Naive thymus-derived CD4-positive, alpha-beta T cell (primary cell): ENCODE measurements at places on chromosomes 12 and 14. TPM values are rescaled to one million over a fixed set of nuclear protein-coding genes. Genes with fewer than 3 reads are reported as not detected.
A peak's percentile ranks its signal among the peaks of the same experiment; 100 is the strongest.

GPR84 gene
- total RNA-seq = not detected

GRCh38 chr14:35247777-35248475 lies 44.3 kb upstream of the PSMA6 start:
- no peak overlapping the region for H3K4me3 ChIP-seq
- no peaks in the 10 kb centered on the region for H3K36me3 ChIP-seq
- H3K27ac ChIP-seq = no peak overlapping the region
- no peaks in the 10 kb centered on the region for H3K27me3 ChIP-seq
- DNase-seq = no peak

NAV3 gene
- total RNA-seq = not detected

AQP6 gene
- not detected for total RNA-seq

TUBA1A gene
- 98.8 TPM for total RNA-seq

GRCh38 chr12:8577879-8578278 lies 34.8 kb downstream of the AICDA start:
- H3K36me3 ChIP-seq = no peaks in the 10 kb centered on the region
- no peaks in the 10 kb centered on the region for H3K27me3 ChIP-seq
- DNase-seq = no peak
- H3K27ac ChIP-seq = no peak overlapping the region

- no peak overlapping the region for H3K27ac ChIP-seq
- peaks cover 22% of the 10 kb centered on the region for H3K4me1 ChIP-seq
- no peak for DNase-seq
- no peaks in the 10 kb centered on the region for H3K36me3 ChIP-seq
Observed at GRCh38 chr14:105471297-105471821, 3.3 kb upstream of the CRIP2 start.

- H3K4me3 ChIP-seq = no peak overlapping the region
- no peaks in the 10 kb centered on the region for H3K4me1 ChIP-seq
- no peak for DNase-seq
- H3K27me3 ChIP-seq = no peaks in the 10 kb centered on the region
- H3K36me3 ChIP-seq = no peaks in the 10 kb centered on the region
- no peak overlapping the region for H3K27ac ChIP-seq
Observed at GRCh38 chr14:61954306-61954705, 192.1 kb downstream of the SNAPC1 start.

GRCh38 chr12:56361487-56362129 lies 1.0 kb downstream of the APOF start:
- H3K4me3 ChIP-seq = no peak overlapping the region
- no peak for DNase-seq
- H3K4me1 ChIP-seq = peaks cover 17% of the 10 kb centered on the region
- no peaks in the 10 kb centered on the region for H3K27me3 ChIP-seq

DNA sequence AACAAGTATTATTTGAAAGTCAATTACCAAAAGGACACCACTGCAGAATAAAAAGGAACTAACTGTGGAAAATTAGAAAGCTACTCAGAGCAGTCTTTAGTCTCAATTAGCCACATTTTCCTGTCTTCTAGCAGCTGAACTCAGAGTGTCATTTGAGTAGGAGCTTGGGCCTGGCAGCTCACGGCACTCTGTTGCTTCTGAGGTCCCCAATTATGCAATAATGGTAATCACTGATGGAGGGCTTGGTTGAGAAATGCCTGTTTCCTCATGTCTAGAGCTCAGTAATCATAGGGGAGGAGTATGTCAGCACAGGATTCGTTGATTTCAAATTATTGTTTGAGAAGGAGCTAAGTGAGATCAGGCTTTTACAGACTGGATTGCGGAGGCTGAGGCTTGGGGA lies 108.6 kb downstream of the VRK1 start:
- no peak overlapping the region for H3K4me3 ChIP-seq
- DNase-seq = no peak
- no peaks in the 10 kb centered on the region for H3K36me3 ChIP-seq

GSC gene
- total RNA-seq = not detected

DNA sequence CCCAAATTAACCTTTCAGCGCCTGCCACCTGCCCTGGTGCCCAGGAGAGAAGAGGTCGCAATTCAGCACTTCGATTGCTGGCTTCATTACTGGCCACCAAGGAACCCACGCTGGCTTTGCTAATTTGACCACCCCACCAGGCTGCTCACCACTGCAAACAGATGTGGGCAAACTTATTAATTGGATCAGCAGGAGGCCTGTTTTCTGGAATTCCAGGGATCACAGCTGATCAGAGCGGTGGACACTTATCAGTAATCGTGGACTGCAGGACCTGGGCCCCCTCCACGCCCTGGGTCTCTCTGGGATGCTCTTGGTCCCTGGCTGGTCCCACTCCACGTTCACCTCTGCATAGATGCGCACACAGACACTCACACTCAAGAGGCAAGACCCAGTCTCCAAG lies 27.8 kb downstream of the BEGAIN start:
- H3K36me3 ChIP-seq = no peaks in the 10 kb centered on the region
- DNase-seq = no peak
- H3K27ac ChIP-seq = no peak overlapping the region
- no peak overlapping the region for H3K4me3 ChIP-seq

DNA sequence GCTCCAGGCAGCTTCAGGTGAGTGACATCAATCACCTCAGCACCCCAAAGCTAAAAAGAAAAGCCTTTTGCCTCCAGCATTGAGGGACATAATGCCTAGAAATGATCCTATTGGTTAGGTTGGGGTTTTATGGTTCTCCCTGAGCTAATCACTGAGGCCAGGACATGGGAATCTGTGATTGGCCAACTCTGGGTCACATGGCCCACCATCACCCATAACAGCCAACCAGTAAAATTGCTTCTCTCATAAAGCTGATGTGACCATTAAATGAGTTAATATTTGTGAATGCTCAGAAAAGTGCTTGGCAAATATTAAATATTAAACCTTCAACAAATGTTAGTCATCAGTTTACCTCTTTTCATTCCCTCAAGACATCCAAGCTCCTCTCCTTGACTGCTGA lies 60.2 kb downstream of the TBX3 start:
- no peaks in the 10 kb centered on the region for H3K27me3 ChIP-seq
- DNase-seq = no peak
- H3K4me3 ChIP-seq = no peak overlapping the region
- H3K27ac ChIP-seq = no peak overlapping the region
- no peaks in the 10 kb centered on the region for H3K36me3 ChIP-seq
- H3K4me1 ChIP-seq = no peaks in the 10 kb centered on the region

GRCh38 chr14:97777622-97778355 lies 980.6 kb downstream of the VRK1 start:
- H3K36me3 ChIP-seq = no peaks in the 10 kb centered on the region
- no peak overlapping the region for H3K27ac ChIP-seq
- H3K27me3 ChIP-seq = no peaks in the 10 kb centered on the region
- DNase-seq = peak; percentile 43
- no peak overlapping the region for H3K4me3 ChIP-seq
- H3K4me1 ChIP-seq = peaks cover 14% of the 10 kb centered on the region
